ENCODE measurements at places on chromosomes 2 and 18.

- no peak for DNase-seq
Measured at GRCh38 chr2:78532762-78533379, 492.6 kb upstream of the REG3G start.

DNA sequence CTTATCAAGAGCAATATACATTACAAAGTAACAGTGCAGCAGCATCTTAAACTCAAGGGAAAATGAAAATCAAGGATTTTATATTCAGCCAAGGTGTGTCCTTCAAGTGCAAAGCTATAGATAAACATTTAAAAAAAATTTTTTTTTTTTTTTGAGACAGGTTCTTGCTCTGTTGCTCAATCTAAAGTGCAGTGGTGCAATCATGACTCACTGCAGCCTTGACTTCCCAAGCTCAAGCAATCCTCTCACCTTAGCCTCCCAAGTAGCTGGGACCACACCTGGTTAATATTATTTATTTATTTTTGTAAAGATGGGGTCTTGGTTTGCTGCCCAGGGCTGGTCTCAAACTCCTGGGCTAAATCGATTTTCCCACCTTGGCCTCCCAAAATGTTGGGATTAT lies 9.0 kb downstream of the CDKL4 start:
- DNase-seq = no peak

- peak; percentile 32 for DNase-seq
Measured at GRCh38 chr2:207467716-207468347, 61.9 kb upstream of the CREB1 start.

- no peak for DNase-seq
Measured at GRCh38 chr2:21041462-21041861, 2.4 kb downstream of the APOB start.

- peak; percentile 83 for DNase-seq
Measured at GRCh38 chr2:101697124-101698013, at the start of gene MAP4K4. Gene MAP4K4, plus strand, starts transcription at chr2:101697707. Its CDS starts 374 bp downstream, at chr2:101698081.

DNA sequence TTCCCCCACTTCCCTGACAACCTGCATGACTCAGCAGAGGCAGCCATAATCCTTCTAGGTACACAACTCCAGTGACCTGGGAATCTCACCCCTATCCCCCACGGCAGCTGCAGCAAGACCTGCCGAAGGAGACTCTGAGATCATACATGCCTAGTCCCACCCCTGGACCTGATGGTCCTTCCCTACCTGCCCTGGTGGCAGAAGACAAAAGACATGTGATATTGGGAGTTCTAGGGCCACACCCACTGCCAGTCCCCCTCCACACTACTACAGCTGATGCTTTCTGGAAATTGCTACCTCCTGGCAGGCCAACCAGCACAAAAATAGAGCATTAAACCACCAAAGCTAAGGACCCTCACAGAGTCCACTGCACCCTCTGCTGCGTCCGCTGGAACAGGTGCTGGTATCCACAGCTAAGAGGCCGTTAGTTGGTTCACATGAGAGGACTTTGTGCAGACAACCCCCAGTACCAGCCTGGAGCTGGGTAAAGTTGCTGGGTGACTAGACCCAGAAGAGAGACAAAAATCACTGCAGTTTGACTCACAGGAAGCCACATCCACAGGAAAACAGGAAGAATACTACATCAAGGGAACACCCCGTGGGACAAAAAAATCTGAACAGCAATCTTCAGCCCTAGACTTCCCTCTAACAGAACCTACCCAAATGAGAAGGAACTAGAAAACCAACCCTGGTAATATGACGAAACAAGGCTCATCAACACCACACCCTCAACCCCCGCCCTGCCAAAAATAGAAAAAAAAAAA lies 12.5 kb downstream of the MARCO start:
- no peak for DNase-seq

DNA sequence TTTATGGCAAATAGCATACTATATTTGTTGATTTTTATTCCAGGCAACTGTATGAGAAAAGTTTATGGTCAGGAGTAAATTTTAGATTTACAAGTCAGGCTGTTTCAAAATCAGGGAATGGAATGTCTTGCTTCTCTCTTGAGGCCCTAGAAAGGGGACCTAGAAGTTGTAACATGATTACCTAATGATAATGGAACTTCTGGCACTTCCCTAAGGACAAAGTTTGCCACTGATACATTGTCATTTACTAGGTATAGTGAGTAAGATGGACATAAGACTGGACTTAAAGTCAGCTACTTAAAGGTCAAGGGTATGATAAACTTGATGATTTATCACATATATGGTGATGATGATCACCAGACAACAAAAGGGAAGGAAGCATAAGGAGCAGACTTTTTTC lies 103.3 kb upstream of the VRK2 start:
- DNase-seq = no peak

DNA sequence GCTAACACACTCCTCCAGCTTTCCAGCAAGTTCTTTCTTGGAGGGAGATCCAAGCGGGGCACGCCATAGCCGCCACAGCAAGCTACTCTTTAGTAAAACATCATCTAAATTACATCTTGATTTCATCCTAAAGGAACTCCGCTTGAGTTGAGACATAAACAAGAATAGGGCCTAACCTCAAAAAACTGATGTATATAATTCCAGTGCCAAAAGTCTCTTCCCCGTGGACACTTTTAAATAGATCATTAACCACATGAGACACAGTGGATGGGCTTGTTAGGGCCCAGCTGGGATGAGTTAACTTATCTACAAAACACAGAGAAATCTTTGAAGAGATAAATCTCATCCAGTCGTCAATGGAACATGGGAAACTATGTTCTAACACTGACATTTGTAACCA lies 20.8 kb upstream of the MLPH start:
- no peak for DNase-seq

GRCh38 chr18:59387687-59388565 lies 28.9 kb upstream of the LMAN1 start:
- no peak for DNase-seq

GRCh38 chr2:30716123-30716900 lies 90.9 kb downstream of the CAPN13 start:
- no peak for DNase-seq

GRCh38 chr2:78068808-78069207 lies 546.6 kb upstream of the LRRTM4 start:
- no peak for DNase-seq

- no peak for DNase-seq
Measured at GRCh38 chr2:168517816-168518215, 61.7 kb downstream of the CERS6 start.

DNA sequence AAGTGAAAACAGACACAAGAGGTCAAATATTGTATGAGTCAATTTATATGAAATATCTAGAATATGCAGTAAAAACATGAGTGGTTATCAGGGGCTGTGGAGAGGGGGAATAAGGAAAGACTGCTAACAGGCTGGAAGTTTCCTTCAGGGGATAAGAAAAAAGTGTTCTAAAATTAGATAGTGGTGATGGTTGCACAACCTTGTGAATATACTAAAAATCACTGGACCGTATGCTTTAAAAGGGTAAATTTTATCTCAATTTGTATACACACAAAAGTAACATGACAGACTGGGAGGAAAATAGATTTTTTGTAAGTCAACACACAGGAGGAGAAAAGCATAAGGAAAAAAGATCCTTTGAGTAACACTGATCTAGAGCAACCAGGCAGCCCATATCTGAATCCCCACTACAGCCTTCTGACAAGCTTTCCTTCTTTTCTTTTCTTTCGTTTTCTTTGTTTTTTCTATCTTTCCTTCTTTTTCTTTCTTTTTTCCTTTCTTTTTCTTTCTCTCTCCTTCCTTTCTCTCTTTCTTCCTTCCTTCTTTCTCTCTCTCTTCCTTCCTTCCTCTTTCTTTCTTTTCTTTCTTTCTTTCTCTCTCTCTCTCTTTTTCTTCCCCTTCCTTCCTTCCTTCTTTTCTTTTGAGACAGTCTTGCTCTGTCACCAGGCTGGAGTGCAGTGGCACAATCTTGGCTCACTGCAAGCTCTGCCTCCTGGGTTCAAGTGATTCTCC lies 95.4 kb downstream of the AAK1 start:
- DNase-seq = no peak

DNA sequence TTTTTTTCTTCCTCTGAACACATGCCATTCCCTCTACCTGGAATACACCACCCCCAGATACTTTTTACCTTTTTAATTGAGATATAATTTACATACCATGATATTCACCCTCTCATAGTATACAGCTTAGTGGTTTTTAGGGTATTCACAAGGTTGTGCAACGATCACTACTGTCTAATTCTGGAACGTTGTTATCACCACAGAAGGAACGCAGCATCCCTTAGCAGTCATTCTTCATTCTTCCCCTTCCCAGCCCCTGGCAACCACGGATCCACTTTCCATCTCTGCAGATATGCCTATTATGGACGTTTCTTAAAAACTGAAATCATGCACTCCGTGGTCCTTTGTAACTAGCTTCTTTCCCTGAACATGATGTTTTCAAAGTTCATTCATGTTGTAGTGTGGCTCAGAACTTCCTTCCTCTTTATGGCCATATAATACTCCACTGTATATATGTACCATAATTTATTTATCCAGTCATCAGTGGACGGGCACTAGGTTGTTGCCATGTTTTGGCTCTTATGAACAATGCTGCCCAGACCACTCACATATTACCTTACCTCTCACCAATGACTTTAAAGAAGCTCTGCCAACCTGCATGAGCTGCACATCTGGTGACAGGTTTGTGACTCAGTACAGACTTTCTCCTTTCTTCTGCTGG lies 168.9 kb downstream of the CTIF start:
- DNase-seq = no peak

GRCh38 chr2:215921895-215922294 lies 91.5 kb downstream of the MREG start:
- DNase-seq = no peak

DNA sequence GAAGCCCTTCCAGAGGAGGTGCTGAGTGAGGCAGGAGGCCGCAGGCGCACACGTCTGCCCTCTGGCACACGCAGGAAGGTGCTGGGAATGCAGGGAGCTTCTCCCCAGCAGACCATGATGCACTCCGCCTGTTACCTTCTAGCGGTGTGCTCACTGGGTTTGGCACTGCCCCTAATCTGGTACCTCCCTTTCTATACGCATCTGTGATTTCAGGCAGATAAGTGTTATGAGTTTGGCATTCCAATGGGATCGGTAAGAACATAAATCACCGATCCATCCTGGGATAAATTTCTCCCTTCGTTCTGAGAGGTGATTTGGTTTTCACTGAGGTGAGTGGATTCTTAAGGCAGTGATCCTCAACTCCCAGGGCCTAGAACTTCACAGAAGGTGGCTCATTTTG lies 34.6 kb downstream of the ODC1 start:
- DNase-seq = no peak

DNA sequence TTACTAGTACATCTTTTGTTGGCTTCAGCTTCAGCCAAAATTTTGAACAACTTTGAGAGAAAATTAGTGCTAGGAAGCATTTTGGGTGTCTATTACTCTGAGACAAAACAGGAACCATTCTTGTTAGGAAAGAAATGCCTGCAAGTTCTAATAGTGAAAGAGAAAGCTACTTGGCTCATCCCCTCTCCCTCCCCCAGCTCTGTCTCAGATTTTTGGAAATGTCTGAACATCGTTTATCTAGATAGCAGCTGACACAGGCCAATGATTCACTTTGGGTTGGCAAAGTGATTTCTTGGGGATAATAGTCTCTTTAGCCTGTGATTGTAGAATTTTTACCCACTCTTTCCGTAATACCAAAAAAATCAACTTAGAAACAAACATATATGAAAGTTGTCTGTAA lies 42.3 kb upstream of the PTPRM start:
- DNase-seq = no peak

DNA sequence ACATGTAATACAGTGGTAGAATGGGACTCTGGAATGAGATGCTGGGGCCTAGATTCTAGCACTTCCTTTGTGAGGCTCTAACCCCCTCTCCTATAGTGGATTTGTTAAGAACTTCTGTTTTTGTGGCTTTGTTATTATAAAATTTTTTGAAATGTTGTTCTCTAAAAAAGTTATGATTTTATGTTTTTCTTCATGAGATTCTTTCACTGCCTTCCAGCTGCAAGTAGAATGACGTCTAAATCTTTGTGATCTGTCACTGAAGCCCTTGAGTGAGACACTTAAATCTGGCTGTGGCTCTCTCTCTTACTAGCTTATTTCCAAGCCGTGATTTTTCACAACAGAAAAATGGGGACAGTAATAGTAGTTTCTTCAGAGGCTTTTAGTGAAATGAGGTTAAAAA lies 1.6 kb downstream of the CASP8 start:
- DNase-seq = no peak

GRCh38 chr2:63875131-63875527 lies 33.4 kb downstream of the UGP2 start:
- no peak for DNase-seq

DNA sequence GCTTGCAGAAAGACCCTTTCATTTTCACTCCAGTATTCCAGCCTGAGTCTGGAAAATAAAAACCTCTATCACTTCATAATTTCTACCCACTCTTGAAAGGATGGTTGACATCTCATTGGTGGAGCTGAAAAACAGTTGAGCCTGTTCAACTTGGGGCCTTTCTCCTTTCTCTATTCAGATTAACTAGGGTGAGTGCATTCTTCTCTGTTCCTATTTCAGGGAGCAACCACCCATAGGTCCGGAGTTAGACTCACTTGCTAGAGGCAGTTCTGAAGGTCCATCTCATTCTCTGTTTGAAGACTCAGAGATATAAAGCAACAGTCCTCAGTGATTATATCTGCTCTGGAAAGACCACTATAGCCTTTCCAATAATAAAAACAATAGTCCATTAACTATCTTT lies 167.9 kb upstream of the SPOPL start:
- no peak for DNase-seq

GRCh38 chr18:9739516-9739915 lies 31.4 kb downstream of the RAB31 start:
- DNase-seq = no peak
